ENCODE measurements at places on chromosomes 5 and 9. TPM values are rescaled to one million over a fixed set of nuclear protein-coding genes. Genes with fewer than 3 reads are reported as not detected.

KIAA0825 gene
- 2.4 TPM for total RNA-seq

TTF1 gene
- 2.3 TPM for total RNA-seq

NXNL2 gene
- total RNA-seq = not detected

NPR3 gene
- 3.5 TPM for total RNA-seq

LPCAT1 gene
- total RNA-seq = 86.2 TPM

JMY gene
- 5.2 TPM for total RNA-seq

IDNK gene
- not detected for total RNA-seq

LHFPL2 gene
- 9.7 TPM for total RNA-seq

SPINK7 gene
- total RNA-seq = not detected

PCDHGA6 gene
- total RNA-seq = 2.0 TPM

PCDHA1 gene
- total RNA-seq = not detected

TSSK1B gene
- total RNA-seq = not detected

NMUR2 gene
- not detected for total RNA-seq

LIX1 gene
- total RNA-seq = not detected

TPRN gene
- total RNA-seq = 2.8 TPM

UTP15 gene
- 4.9 TPM for total RNA-seq

SV2C gene
- total RNA-seq = not detected

UBQLN1 gene
- 118 TPM for total RNA-seq

C5orf52 gene
- total RNA-seq = not detected

GABRA1 gene
- not detected for total RNA-seq

WHRN gene
- 3.9 TPM for total RNA-seq

DND1 gene
- total RNA-seq = 3.5 TPM

REEP2 gene
- total RNA-seq = 3.5 TPM

OR13C3 gene
- total RNA-seq = not detected

PLAC8L1 gene
- not detected for total RNA-seq

FBLL1 gene
- total RNA-seq = not detected

NR4A3 gene
- 21.3 TPM for total RNA-seq
